ENCODE measurements at places on chromosomes 7 and 10. TPM values are rescaled to one million over a fixed set of nuclear protein-coding genes. Genes with fewer than 3 reads are reported as not detected.

DNA sequence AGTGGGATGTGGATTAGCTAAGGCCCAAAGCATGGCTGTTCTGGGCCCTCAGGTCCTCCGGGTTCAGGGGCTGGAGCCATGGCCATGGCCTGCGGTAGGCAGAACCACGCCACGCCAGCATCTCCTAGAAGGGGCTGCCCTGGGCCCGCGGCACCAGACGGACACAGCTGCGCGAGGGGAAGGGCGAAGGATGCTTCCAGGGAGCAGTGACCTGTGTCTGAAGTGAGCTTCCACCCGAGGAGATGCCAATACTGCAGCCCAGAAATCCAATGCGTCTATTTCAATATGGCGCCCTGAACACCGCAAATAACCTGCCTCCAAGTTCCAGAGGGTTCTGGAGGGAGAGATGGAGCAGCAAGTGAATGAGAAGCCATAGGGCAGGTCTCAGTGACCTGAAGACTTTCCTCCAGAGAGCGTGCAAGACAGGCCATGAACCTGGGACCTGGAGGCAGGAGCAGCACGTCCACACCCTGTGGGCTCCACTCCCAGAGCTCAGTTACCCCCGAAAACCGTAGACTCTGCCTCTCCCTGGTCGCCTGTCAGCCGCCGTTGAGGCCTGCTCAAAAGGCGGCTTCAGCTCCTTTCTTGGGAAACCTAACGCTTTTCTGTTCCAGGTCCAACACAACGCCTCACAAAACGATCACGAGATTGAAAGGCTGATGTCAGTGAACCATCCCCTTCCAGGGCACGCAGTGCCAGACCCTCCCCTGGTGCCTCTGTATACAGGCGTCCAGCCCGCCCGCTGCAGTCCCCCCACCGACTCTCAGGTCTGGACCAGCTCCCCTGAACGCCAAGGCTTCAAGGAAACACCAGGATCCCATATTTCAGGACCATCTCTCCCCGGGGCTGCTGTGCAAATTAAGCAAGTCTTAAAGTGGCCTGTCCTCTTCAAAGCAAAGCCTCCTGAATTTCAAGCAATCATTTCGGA lies 37.4 kb downstream of the AMZ1 start:
- no peak for DNase-seq

GRCh38 chr10:119273413-119273812 lies 66.0 kb downstream of the GRK5 start:
- no peak for DNase-seq

- no peak for DNase-seq
Measured at GRCh38 chr10:123318516-123318915, 164.3 kb downstream of the BUB3 start.

- DNase-seq = peak; percentile 85
Measured at GRCh38 chr10:28664369-28664740, 13.0 kb upstream of the BAMBI start.

DNA sequence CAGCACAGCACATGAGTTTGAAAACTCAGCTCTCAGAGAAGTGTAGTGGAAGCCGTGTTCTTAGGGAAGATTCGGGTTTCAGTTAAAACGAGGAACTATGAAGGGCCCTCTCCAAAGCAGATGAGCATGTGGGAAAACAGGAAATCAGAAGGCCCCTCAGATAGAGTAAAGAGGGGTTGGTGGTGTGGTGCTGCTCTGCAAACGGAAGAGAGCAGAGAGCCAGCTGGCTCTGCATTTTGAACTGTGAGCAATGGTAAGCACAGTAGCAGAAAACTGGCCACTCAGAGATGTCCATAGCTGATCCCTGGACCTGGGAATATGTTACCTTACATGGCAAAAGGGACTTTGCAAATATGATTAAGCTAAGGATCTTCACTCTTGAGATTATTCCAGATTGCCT lies 27.9 kb upstream of the CUL1 start:
- no peak for DNase-seq

The UPK3B gene
- total RNA-seq = not detected
